IPS-NIHi11 (cell line): ENCODE measurements at places on chromosomes 3 and 15.

DNA sequence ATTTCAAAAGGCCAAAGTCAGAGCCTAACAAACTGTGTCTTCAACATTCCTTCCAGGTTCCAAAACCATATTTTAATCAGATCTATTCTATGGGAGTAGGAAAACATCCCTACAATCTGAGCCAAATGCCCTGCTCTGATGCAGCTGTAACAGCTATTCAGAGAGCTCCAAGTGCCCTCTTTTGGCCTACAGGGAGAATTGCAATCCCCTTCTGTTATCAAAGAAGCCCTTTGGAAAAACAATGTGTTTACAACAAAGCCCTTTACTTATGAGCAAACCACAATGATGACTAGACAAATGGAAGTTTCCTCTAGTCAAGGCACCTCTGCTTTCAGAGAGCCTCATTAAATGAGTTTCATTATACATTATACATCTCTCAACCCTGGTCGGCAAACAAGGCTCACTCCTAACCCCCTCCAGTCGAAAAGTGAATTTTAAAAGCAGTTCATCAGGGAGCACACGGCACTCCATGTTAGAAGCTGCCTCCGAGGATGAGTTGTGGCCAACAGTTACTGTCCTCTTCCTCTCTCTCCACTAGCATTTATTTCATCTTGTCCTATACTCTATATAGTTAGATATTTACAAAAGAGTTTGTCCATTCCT lies 42.6 kb upstream of the TMCO5A start:
- DNase-seq = peak; percentile 54

GRCh38 chr3:57838627-57839026 lies 82.5 kb downstream of the SLMAP start:
- DNase-seq = no peak

- no peak for DNase-seq
Observed at GRCh38 chr15:93330912-93331544, 242.0 kb upstream of the RGMA start.

DNA sequence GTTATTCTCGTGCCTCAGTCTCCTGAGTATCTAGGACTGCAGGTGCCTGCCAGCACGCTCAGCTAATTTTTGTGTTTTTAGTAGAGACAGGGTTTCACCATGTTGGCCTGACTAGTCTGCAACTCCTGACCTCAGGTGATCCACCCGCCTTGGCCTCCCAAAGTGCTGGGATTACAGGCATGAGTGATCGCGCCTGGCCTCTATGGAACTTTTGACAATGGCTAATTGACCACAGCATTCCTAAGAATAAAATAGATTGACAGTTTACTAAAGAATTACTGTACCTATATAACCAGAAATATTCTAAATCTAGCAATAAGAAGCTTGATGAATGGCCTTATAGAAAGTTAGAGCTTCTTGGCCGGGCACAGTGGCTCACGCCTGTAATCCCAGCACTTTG lies 51.0 kb upstream of the TRIM42 start:
- no peak for DNase-seq

DNA sequence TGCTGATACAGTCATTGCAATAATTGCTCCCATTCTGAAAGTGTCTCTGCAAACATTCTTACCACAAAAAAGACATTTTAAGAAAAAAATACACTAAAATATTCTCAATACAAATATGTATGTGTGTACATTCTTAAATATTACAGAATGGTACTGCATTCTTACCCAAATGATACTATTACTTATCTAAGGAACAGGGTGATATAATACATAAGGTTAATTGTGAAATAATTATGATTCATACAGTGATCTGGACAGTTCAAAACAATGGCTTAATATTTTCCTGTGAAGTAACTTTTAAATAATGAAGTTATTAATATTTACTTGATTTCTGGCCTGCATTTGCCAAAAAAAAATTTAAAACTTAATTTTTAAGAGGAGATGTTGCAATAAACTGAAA lies 694.6 kb downstream of the TUSC7 start:
- no peak for DNase-seq

- no peak for DNase-seq
Observed at GRCh38 chr3:31247850-31248562, 284.7 kb upstream of the STT3B start.

GRCh38 chr3:52231502-52232278 lies 6.2 kb upstream of the TLR9 start:
- DNase-seq = peak; percentile 85

GRCh38 chr15:41695750-41696436 lies 35.7 kb downstream of the MGA start:
- DNase-seq = peak; percentile 13

GRCh38 chr3:125147491-125147820 lies 65.1 kb downstream of the SLC12A8 start:
- DNase-seq = no peak

DNA sequence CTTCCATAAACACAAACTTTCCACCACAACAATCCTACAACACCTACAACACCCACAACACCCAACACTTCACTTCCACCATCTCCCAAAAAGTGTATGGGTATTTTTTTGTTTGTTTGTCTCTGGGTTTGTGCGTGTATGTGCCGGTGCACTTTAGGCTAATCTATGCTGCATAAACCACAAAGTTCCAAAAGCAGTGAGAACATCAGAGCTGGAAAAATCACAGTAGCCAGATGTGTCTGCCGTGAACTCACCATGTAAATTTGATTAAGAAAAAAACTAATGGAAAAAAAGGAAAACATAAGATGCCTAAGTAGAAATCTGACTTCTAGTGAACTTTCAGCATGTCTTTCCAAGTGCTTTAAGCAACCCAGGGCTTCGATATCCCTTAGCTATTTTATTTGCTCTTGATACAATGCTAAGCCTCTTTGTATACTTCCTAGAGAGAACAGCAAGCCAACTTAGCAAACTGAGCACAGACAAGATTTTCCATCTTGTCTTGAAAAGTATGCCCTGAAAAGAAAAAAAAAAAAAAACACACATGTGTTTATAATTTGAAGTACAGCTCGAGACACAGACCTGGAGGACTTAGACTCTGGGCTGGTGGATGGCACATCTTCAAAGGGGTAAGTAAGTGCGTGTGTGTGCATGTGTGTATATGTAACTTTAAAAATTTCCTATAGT lies 91.4 kb downstream of the WWTR1 start:
- DNase-seq = no peak

DNA sequence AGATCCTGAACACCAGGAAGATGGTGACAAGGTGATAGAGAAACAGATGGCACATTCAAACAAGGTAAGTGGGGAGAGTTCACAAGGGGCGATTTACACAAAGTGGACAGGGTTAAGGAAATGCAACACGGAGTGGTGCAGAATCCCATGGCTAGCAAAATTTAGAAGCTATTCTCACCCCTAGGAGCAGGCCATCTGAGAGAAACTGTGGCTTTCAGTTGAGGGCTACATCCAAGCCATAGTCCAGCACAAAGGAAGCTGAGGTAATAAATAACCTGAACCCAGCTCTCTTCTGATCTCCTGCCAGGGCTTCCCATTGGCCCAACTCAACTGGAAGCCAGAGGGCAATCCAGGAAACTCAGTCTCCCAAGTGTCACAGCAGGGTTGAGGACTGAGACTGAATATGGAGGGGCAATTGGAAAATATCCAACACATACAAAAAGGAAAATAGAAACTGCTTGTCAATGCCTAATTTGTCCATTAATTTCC lies 1.2 kb upstream of the ZNF445 start:
- DNase-seq = no peak

DNA sequence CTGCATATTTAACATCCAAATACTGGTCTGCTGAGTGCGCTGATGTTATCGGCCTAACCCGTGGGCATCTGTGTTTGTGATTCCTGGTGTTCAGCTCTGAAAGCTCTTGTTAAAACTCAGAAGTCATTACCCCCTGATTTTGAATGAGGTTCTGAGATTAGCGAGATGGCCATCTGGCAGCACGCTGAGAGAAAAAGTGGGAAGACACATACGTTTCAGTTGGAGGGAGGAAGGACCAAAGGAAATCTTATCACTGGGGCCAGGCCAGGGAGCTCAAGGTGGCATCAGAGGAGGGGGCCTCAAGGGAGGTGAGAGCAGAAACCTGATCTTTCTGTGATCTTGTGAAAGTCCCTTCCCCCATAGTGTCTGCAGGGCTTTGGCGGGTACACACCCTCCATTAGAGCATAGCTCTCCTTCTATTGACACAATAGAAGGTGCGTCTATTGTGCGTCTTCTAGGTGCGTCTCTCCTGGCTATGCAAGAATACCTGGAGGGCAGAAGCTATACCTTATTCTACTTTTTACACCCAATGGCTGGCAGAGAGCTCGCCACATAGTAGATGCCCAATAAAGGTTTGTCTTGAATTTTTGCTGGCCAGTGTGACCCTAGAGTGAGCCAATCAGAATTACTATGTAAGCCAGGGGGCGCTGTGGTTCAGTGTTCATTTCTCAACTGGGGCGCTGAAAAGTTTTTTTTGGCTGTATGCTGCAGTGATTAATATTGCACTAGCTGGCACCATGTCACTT lies 182.4 kb downstream of the SHQ1 start:
- peak; percentile 65 for DNase-seq

DNA sequence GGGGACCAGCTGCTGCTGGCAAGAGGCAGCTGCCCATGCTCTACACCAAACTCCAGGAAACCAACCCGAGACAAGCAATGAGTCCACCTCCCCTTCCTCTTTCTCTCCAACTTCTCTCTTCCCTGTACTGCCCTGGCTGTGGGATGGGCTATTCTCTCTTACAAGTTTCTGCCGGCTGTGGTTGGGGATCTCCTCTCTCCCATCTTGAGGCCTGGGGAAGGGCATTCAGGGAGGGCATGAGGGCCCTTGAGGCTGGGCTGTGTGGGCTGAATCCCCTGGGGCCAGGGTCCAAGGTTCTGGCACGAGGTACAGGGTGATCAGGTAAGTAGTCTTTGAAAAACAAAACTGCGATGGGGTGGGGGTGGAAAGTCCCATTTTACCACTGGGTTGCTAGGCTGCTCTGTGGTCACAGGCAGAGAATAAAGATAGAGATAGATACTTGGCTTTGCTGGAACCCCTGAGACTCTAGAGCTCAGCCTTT lies 32.3 kb upstream of the CTSH start:
- no peak for DNase-seq

DNA sequence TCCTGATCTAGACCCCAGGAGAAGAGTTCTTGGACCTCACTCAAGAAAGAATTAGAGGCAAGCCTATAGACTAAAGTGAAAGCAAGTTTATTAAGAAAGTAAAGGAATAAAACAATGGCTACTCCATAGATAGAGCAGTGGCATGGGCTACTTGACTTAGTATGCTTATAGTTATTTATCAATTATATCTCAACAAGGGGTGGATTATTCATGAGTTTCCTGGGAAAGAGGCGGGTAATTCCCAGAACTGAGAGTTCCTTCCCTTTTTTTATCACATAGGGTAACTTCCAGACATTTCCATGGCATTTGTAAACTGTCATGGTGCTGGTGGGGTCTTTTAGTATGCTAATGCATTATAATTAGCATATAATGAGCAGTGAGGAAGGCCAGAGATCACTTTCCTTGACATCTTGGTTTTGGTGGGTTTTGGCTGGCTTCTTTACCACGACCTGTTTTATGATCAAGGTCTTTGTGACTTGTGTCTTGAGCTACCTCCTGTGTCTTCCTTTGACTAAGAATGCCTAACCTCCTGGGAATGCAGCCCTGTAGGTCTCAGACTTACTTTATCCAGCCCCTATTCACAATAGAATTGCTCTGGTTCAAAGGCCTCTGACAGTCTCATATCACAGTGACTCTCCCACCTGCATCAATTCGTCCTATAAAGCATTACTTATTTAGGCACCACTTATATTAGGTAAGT lies 35.3 kb upstream of the PLSCR2 start:
- DNase-seq = no peak

- DNase-seq = no peak
Observed at GRCh38 chr15:38471974-38472373, 18.0 kb downstream of the FAM98B start.

- DNase-seq = no peak
Observed at GRCh38 chr3:133750259-133750656, 4.1 kb downstream of the TF start.

GRCh38 chr15:100735129-100736053 lies 133.0 kb downstream of the ASB7 start:
- DNase-seq = no peak

DNA sequence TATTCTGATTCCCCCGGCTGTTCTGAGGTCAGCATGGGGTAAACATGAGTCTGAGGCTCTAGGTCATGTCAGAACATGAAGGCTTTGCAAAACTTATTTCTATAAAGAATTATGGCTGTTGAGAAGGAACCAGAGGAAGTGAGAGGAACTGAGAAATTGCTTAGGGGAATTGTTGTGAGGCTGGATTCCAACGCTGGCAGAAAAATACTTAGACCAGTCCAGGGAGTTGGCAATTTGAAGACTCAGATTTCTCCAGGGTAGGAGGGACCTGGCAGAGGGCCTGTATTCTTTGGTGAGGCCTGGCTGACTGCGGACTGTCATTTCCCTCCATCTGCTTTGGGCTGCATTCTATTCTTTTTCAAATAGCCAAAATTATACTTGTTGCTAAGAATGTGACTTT lies 155.5 kb downstream of the PLD1 start:
- DNase-seq = peak; percentile 35

DNA sequence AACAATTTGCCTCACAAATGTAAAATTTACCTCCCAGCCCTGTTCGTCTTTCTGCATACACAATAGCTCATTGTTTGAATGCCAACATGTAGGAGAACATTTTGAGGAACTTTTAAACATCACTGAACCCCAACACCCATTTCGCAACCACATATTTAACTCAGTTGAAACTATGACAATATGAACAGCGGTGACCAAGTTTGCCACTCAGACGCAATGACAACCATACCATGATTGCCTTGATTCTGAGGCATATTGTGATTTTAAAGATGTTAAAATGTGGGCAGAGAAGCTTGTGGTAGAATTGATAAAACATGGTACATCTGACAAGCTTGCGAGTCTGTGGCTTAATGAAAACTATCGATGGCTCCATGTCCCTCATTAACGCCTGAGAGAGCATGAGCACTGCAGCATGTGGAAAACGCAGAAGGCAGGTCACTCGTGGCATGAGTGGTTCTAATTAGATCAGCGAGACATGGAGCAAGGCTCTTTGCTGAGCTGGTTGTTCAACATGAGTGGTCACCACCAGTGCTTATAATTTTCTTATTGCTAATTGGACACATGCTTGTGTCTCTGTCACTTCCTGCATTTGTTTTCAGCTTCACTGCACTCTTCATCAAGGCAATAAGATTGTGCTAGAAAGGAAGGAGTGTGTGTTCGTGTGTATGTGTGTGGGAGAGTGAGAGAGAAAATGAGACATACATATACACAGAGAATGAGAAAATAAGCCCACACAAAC lies 116.8 kb downstream of the CHST2 start:
- no peak for DNase-seq

DNA sequence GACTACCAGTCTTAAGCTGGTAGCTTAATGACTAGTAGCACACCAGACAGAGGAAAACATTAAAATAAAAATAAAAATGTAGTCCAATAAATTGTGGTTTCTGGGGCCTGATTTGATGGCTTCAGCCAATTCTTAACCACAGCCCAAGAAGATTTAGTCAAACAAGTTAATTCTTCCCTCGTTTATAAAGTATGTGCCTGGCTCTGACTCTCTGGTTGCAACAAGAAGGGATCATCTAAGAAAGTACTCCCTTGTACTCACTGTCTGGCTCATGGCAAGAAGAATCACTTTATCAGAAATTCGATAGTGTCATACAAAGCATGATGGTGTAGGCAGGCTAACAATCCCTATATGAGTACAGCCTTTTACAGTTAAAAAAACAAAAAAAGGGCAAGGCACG lies 141.9 kb downstream of the P3H2 start:
- no peak for DNase-seq
